ENCODE measurements at places on chromosomes 16 and 17.

DNA sequence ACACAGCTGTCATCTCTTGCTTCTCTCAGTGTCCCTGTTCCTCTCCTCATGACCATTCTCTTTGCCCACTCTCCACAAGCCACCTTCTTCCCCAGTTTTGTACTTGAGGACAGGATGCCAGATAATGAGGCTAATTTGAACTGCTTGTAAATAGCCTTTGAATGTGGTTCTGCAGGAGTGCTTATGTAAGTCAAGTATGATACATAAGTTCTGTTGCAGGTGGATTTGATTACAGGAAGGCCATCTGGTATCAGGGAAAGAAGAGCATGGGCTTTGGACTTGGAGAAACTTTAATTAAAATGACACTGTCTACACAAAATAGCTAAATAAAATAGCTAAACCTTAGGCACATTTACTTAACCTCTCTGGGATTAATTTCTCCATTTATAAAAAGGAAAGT lies 120.2 kb upstream of the HLF start:
- no peak for DNase-seq

GRCh38 chr17:63966646-63967264 lies 6.0 kb downstream of the SCN4A start:
- no peak for DNase-seq

GRCh38 chr17:12940699-12941098 lies 77.1 kb downstream of the ELAC2 start:
- no peak for DNase-seq

GRCh38 chr17:27306276-27306835 lies 12.4 kb downstream of the WSB1 start:
- DNase-seq = no peak

- DNase-seq = no peak
Measured at GRCh38 chr17:32840241-32840640, 36.7 kb downstream of the MYO1D start.

DNA sequence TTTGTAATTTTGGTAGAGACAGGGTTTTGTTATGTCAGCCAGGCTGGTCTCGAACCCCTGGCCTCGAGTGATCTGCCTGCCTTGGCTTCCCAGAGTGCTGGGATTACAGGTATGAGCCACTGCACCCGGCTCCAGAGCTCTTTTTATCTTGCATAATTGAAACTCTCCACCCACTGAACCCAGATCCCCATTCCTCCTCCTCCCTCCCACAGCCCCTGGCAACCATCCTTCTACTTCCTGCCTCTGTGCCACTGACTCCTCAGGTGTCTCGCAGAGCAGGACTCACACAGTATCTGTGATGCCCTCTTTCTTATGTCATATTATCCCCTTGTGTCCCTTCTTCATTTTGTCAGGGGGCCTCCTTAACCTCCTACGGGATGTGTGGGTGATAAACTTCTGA lies 340.7 kb downstream of the SLC39A11 start:
- no peak for DNase-seq

- no peak for DNase-seq
Measured at GRCh38 chr16:89007371-89008249, 30.6 kb upstream of the CBFA2T3 start.

GRCh38 chr17:65538675-65539529 lies 22.5 kb downstream of the AXIN2 start:
- DNase-seq = no peak

DNA sequence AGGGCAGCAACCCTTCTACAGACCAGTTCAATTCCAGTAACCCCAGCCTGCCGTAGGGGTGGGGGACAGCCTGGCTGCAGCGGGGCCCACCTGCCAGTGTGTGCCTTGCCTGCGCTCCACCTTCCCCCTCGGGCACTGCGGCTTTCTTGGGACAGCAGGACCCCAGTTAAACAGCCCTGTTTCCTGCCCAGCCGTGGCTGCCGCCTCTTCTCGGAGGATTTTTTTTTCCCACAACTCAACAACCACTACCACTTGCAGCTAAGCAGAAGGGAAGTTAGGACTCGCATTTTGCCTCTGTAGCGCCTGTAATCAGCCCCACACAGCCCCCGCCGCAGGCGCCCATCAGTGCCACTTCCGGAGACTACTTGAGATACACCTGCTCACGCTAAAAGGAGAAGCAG lies 76.1 kb downstream of the RAI1 start:
- DNase-seq = no peak

- no peak for DNase-seq
Measured at GRCh38 chr16:84889066-84889465, 69.3 kb downstream of the CRISPLD2 start.

GRCh38 chr17:31470592-31470991 lies 79.1 kb downstream of the RAB11FIP4 start:
- DNase-seq = no peak

- no peak for DNase-seq
Measured at GRCh38 chr17:76793775-76794174, 55.9 kb downstream of the MFSD11 start.

- peak; percentile 41 for DNase-seq
Measured at GRCh38 chr17:62822080-62822904, 14.2 kb upstream of the MARCHF10 start.

- no peak for DNase-seq
Measured at GRCh38 chr17:77488531-77489238, 347.9 kb downstream of the SEC14L1 start.

- no peak for DNase-seq
Measured at GRCh38 chr17:7932483-7932891, 481 bp downstream of the CNTROB start.

DNA sequence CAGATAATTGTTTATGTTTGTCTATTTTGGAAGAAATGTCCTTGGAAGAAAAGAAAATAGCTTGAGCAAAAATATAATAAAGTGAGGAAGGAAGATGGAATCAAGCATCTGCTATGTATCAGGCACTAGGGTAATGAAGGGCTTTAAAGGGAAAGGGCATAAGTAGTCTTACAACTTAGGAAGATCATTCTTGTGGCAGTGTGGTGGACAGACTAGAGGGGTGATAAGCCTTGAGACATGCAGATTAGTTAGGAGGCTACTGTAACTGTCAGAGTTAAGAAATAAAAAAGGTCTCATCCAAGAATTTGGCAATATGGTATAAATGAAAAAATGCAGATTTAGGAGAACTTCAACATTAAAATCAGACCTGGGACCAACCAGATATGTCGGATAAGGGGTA lies 14.9 kb downstream of the FAM222B start:
- DNase-seq = no peak

DNA sequence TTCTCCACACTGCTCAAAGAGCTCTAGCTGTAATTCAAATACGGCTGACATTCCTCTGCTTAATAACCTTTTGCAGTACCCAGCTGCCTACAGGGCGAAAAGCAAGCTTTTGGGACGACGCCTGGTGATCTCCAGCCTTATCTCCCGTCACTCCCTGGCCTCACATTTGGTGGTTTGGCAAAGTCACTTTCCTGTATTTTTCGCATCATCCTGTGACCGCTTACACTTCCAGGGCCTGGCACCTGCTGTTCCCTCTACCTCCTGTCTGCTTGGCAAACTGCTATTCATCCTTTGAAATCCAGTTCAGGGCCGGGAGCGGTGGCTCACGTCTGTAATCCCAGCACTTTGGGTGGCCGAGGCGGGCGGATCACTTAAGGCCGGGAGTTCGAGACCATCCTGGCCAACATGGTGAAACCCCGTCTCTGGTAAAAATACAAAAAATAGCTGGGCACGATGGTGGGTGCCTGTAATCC lies 2.7 kb upstream of the BHLHA9 start:
- no peak for DNase-seq

GRCh38 chr16:16146380-16147315 lies 76.6 kb downstream of the ABCC6 start:
- peak; percentile 58 for DNase-seq

DNA sequence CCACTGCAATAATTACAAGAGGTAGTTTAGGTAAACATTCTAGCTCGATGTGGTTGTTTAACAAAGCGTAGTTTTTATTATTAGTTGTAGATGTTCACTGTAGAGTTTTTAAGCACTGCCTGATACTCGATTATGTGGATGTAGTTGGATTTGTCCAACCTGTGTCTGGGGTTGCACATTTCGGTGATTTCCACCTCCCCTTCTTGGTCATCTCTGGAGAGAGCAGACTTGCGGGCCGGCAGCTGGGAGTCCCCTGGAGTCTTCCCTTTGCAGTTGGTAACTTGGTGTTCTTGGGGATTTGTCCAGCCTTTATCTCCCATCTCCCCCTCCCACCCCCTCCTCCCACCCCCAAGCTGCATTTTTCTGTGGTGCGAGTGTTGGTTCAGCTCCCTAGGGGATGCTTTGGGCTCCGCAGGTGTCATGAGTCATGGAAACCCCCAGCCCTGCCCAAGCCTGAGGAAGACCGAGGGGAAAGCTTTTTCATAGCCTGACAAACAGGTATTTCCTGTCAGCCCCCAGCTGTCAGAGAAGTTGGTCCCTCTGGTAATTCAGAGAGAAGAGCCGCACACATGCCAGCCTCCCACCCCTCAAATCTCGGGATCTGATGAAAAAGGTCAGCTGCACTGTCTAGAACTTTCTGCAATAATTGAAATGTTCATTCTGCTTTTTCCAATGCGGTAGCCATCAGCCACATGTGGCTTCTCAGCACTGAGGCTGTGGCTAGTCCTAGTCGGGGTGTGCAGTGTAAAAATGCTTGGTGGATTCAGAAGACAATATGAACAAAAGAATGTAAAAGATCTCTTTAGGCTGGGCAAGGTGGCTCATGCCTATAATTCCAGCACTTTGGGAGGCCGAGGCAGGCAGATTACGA lies 50.3 kb downstream of the KSR1 start:
- peak; percentile 14 for DNase-seq

DNA sequence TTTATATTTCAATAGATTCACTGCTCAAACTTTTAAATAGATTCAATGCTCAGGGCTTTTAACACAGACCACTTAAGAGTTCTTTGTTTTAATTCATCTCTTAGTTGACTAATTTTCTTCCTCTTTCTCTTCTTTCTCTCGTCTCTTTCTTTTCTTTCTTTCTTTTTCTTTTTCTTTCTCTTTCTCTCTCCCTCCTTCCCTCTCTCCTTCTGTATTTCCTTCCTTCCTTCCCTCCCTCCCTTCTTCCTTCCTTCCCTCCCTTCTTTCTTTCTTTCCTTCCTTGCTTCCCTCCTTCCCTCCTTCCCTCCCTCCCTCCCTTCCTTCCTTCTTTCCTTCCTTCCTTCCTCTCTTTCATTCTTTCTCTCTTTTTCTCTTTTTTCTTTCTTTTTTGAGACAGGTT lies 104.4 kb downstream of the LYRM1 start:
- no peak for DNase-seq

DNA sequence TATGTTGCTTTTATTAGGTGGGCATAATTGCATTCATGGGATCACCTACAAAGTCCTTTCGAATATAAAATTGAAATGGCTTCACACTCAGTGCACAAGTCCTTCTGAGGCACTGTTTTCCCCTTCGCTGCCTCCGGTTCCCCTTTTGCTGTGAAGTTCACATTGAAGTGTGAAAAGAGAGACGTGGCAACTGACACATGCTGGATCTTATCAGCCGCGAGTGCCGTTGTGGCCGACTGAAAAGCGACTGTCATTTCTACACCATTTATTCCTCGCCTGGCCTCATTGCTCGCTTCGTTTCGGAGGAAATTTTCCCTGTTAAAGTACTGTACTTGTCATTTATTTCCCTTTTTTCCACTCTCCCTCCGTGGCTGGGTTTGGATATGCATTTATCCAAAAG lies 423.5 kb downstream of the MAF start:
- no peak for DNase-seq

DNA sequence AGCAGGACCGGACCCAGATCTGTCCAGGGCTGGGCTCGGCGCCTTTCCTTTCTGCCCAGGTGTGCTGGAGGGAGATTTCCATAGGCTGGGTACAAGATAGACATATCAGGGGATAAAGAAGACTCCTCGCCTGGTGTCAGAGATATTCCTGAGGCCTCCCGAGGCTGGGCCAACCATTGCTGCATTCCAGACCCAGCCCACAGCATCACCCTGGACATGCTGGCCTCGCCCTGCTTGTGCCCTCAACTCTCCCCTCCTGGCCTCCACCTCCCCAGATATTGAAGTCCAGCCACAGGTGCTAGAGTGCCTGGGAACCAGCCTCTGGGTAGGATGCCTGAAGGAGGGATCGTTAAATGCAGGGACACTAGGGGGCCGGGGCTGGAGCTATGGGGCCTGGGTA lies 2.1 kb downstream of the CD300LG start:
- no peak for DNase-seq

- DNase-seq = no peak
Measured at GRCh38 chr16:76125871-76126270, 151.3 kb upstream of the CNTNAP4 start.

GRCh38 chr17:64306850-64307463 lies 43.9 kb upstream of the TEX2 start:
- DNase-seq = peak; percentile 63

DNA sequence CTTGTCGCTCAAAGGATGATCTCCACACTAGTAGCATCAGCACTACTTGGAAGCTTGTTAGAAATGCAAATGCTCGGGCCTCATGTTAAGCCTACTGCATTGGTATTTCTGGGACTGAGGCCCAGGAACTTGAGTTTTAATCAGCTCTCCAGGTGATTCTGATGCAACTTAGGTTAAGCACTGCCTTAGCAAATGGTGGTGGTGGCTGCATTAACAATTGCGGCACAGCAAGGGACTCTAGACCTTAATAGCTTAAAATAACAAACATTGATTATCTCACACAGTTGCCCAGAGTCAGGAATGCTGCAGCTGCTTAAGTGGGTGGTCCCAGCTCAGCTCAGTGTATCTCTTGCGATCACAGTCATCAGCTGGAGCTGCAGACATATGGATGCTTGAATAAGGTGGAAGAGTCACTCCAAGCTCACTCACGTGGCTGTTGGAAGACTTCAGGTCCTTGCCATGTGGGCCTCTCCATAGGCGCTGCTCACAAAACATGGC lies 25.8 kb downstream of the HS3ST3A1 start:
- DNase-seq = no peak

- DNase-seq = peak; percentile 51
Measured at GRCh38 chr16:64736857-64737256, 385.0 kb downstream of the CDH11 start.

GRCh38 chr17:48816774-48817590 lies at the start of gene TTLL6:
Gene TTLL6, minus strand, starts transcription at chr17:48817229. Its CDS starts 157 bp downstream, at chr17:48817072.
- DNase-seq = peak; percentile 78

DNA sequence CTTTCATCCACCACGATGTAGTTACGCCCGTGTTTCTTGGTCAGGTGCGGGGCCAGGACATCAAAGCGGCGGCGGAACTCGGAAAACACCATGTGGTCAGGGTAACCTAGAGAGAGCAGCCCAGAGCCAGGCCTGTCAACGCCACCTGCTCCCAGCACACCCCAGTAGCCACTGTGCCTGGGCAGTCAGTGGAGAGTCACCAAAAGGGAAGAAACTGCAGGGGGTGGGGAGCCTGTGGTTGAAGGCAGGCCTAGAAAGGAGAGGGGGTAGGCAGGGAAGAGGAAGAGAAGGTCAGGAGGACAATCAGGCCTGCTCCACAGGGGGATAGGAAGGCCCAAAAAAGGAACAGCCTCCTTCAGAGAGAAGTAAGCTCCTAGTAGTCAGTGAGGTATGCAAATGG lies 64.1 kb downstream of the PIPOX start:
- DNase-seq = no peak

GRCh38 chr16:87411375-87412271 lies 19.5 kb downstream of the MAP1LC3B start:
- no peak for DNase-seq

DNA sequence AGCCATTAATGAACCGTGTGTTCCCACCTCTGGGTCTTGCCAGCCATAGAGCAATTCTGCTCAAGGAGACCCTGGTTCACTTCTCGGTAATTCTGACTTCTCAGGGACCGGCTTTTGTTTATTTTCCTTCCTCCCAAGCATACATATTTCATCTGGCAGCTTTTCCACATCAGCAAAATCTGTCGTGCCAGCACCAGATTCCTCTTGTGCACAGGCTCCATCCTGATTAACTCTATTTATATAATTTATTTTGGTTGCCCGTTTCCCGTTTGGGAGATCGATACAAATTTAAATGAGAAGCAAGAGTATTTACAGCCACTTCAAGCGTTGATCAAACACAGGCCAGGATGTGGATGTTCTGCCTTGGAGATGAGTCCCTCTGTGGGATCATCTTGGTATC lies 161.9 kb upstream of the XYLT1 start:
- DNase-seq = no peak

Data from femur (tissue), 1 donor.